Mammary epithelial cell (primary cell): ENCODE measurements at places on chromosomes 4 and X. TPM values are rescaled to one million over a fixed set of nuclear protein-coding genes. Genes with fewer than 3 reads are reported as not detected.

GRCh38 chrX:137363559-137363958 lies 202.4 kb upstream of the ZIC3 start:
- no peak for DNase-seq

DNA sequence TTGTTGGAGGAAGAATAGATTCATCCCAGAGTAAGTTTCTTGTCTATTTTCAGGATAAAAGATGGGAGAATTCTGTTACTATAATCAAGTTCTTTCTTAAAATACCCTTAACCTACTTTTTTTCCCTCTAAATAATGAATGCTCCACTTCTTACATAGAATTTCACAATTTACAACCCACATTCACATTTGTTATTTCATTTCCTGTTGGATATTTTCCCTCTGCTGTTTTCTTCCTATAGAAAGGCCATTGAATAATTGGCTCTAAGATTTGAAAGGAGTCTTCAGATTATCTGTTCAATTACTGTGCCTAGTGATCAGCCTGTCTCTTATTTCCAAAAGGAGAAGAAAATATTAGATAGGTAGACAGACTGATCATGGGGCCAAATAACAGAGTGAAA lies 79.7 kb downstream of the CPE start:
- no peak for DNase-seq

GRCh38 chrX:152817078-152817764 lies 13.3 kb downstream of the CETN2 start:
- peak; percentile 5 for DNase-seq

DNA sequence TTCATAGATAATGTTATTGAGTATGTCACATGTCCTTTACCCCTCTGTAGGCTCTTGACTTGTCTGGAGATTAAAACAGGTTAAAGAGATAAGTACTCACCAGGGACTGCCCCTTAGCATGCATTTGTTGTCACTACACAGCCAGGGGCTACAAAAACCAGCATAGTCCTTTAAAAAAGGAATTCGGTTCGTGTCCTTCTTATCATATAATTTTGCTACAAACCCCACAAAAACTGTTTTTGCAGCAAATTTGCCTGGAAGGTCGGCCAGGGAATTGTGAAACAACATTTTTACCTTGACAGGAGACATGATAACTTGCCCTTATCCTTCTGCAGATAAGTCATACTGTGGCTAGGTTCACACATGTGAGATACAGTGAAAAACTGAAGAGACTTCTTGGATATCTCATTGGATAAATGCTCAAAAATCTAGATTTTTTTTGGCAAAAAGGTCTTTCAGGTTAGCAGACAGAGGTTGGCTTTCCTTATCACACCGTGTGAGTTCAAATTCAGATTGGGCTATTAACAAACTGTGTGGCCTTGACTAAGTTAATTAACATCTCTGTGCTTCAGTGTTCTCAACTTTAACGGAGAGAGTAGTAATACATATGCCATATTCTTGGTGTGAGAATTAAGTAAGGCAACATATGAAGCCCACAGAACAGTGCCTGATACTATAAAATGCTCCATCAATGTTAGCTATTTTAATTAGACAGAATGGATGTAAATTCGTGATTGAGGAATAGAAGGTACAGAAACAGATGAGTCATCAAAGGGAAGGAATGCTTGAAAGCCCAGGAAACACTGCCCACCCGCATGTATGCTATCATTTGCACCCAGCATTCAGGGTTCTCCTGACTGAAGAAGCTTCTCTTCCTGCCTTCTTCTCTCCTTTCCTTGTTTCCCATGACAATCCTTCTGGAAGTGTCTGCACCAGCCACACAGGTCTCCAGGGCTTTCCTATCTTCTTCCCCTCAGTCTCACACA lies 30.0 kb downstream of the FAM9C start:
- DNase-seq, result no peak

GRCh38 chr4:140240237-140240636 lies 86.3 kb upstream of the MAML3 start:
- no peak for DNase-seq

DNA sequence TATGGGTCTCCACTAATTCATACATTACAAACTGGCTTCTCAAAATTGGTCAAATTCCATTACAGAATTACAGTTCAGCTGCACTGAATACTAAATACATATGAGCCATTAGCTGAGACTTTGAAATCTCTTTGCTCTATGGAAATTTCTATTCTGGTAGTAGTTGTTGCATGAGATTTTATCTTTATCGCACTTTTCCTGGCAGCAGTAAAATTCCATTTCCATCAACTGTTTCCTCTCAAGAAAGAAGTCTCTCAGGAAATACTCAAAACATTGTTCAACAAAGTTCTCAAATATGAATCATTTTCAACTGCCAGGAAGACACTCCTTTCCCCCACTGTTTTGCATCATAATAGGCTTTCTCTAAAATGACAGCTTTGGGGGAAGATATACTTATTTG lies 51.3 kb downstream of the ATP11C start:
- DNase-seq, result no peak

GRCh38 chrX:116628464-116628863 lies 165.7 kb upstream of the CT83 start:
- no peak for DNase-seq

- DNase-seq, result no peak
Measured at GRCh38 chrX:109943092-109943739, 59.7 kb upstream of the TMEM164 start.

- DNase-seq, result no peak
Measured at GRCh38 chr4:79281566-79282359, 44.1 kb downstream of the NAA11 start.

GRCh38 chr4:158490629-158491028 lies 31.1 kb upstream of the RXFP1 start:
- DNase-seq, result no peak

DNA sequence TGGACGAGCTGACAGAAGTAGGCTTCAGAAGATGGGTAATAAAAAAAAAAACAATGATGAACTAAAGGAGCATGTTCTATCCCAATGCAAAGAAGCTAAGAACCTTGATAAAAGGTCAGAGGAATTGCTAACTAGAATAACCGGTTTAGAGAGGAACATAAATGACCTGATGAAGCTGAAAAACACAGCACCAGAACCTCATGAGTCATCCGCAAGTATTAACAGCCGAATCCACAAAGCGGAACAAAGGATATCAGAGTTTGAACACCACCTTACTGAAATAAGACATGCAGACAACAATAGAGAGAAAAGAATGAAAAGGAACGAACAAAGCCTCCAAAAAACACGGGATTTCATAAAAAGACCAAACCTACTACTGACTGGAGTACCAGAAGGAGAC lies 10.5 kb downstream of the NELFA start:
- DNase-seq, result peak; percentile 33

GRCh38 chrX:133323431-133323830 lies 91.9 kb downstream of the GPC4 start:
- DNase-seq, result no peak

GRCh38 chr4:88012647-88013046 lies 5.2 kb downstream of the PKD2 start:
- DNase-seq, result no peak

GRCh38 chr4:1880332-1880731 lies 9.1 kb downstream of the NSD2 start:
- DNase-seq, result no peak

- peak; percentile 35 for DNase-seq
Measured at GRCh38 chrX:139932073-139932900, 566 bp downstream of the ATP11C start.

GRCh38 chr4:41752081-41752836 lies 3.7 kb upstream of the PHOX2B start:
- no peak for DNase-seq

DNA sequence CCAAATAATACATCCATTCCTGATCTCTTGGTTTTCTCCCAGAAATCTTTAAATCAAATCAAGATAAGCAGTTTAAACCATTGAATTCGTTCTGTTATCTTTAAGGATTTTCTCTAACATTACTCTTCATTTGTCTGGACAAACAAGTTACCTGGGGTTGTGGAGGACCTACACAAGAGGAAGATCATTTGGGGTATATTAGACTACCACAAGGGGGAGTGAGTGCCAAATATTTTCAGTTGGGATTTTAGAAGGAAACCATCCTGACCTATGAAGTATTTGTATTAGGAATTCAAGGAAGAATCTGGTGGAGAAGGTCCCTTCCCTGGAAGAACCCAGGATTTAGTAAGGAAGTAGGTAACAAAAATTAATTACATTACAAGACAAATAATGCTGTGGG lies 12.0 kb upstream of the DCHS2 start:
- peak; percentile 28 for DNase-seq

DNA sequence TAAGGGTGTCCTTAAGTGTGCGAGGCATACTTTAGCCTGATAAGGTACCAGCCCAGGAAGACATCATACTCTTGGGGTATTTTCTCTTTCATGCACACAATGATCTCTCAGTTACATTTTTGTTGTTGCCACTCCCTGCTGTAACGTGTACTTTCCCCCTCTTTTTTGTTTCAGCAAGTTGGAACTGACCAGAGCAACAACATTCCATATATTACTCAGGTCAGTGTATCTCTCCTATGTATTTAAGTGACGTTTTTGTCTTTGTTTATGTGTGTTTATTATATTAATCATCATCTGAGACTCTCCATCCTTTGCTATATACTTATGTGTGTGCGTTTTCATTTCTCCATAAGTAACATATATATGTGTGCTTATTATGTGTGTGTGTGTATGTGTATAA lies 71.3 kb upstream of the VBP1 start:
- peak; percentile 72 for DNase-seq

DNA sequence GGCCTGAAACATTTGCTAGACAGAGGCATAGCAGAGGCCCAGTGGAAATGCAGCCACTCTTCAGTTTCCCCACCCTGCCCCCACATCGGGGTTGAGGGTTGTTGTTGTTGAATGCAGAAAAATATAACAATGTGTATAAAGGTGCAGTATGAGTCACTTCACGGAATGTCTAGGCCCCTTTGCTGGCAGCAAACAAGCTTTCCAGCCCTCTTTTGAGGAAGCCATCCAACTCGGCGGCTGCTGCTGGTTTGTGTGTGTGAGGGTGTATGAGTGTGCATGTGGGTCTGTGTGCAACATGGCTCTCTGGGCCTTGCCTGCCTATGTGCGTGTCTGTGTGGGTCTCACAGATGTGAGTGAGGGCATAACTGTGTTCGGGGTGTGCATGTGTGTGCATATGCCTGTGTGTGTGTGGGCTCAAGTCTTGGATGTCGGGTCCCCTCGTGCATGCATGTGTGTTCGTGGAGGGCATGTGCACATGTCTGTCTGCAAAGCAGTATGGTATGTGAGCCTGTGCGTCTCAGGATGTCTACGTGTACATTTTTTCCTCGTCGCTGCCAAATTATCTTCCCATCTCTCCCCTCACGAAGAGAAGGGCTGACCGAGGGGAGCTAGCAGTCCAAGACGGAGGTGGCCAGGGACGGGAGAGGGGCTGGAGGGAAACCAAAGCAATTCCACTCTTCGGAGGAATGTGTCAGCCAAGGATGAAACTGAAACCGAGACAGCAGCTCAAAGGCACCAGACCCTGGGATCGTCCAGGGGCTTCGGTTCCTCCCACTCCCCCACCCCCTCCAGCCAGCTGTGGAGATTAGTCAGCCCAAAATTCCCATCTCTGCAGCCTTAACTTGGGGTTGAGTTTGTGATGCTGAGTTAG lies 8.4 kb upstream of the ELF4 start:
- DNase-seq, result peak; percentile 60

GRCh38 chr4:28654618-28655017 lies 1794.0 kb downstream of the STIM2 start:
- DNase-seq, result peak; percentile 42

GRCh38 chr4:5478169-5478568 lies 230.2 kb downstream of the EVC2 start:
- no peak for DNase-seq

DNA sequence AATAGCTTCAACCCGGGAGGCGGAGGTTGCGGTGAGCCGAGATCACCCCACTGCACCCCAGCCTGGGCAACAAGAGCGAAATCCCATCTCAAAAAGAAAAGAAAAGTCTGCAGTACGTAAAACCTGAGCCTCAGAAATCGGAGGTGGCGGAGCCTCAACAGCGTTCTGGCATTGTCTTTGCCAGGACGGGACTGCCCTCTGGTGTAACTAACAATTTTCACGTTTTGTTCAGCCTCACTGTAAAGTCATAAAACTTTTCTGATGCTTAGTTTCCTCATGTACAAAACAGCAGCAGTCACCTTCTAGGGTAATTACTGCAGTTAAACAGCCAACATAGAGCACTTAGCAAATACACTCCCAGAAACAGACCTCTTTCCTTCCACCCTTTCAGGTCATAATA lies 121.7 kb downstream of the RBM47 start:
- no peak for DNase-seq

DNA sequence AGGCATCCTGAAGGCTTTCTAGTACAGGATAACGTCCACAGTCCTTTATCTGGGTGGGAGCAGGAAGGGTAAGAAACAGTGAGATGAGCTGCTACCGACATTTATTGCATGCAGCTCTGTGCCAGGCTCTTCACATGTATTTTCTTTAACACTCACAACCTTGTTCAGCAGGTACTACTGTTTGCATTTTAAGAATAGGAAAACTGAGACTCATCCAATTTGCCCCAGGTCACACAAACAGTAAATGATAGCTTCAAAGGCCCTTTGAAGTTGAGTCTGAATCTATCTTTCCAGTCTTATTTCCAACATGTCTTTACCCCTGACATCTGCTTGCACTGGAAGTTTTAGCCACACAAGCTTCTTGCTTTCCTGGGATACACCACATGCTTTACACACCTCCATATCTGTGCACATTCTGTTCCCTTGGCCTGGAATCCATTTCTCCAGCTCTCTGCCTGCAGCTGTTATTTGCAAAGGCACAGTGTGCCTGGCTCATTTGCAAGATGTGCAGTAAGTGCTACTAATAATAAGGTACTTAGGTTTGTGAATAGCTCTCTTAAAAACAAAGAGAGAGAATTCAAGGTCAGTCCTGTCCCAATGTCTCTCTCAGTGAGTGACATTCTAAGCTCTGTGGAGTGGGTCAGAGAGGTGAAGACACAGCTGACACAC lies 61.2 kb downstream of the METTL14 start:
- no peak for DNase-seq

DNA sequence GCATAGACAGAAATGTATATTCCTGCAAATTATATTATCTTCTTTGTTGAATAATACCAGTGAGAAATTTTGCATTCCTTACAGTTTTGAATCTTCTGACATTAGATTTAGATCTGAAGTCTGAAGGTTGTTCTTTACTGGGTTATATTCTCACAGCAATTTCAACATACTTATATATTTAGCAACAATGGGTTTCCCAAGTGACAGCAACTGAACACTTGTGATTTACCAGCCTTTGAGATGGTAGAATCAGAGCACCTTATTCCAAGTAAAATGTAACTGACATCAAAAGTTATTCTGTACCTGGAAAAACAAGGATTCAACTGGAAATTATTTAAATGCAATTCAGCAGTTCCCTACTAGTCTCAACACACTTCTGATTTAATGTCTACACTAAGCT lies 66.0 kb downstream of the RELL1 start:
- no peak for DNase-seq

GRCh38 chr4:39526765-39527295 lies 409 bp downstream of the UGDH start:
- no peak for DNase-seq

The POLN gene
- total RNA-seq, result 0.83 TPM

The SLC34A2 gene
- total RNA-seq, result 1.5 TPM

The MAP7D3 gene
- 14.6 and 17.7 TPM in 2 replicates for total RNA-seq

The ENPEP gene
- not detected for total RNA-seq

The CFP gene
- 0.28 and 0.78 TPM in 2 replicates for total RNA-seq

The IL15 gene
- total RNA-seq, result 3.2 TPM

The TEX13C gene
- total RNA-seq, result not detected

The HSFX2 gene
- not detected in 2 replicates for total RNA-seq

The HSFX3 gene
- total RNA-seq, result not detected

The COL4A6 gene
- total RNA-seq, result 33.7 TPM

The MAGEC3 gene
- total RNA-seq, result not detected

The CDKL2 gene
- total RNA-seq, result 1.8 and 2.9 TPM in 2 replicates

The ZNF718 gene
- total RNA-seq, result 11.8 TPM

The PHOX2B gene
- total RNA-seq, result not detected in 2 replicates

The NLGN4X gene
- 3.2 TPM for total RNA-seq

The TKTL2 gene
- total RNA-seq, result not detected
